Right renal pelvis (tissue), 4 donors: ENCODE measurements at places on chromosomes 13 and 19. TPM values are rescaled to one million over a fixed set of nuclear protein-coding genes. Genes with fewer than 3 reads are reported as not detected.

GRCh38 chr19:41353466-41354342 is at the start of gene TGFB1:
TGFB1 (minus strand) TSS chr19:41353922; CDS start chr19:41353044, 878 bp downstream.
- no peak for DNase-seq

- no peak for DNase-seq
Observed at GRCh38 chr13:30551189-30551588, 66.5 kb upstream of the USPL1 start.

The APLP1 gene
- polyA plus RNA-seq: 25.8 TPM

GRCh38 chr13:45055902-45056648 is 64.2 kb upstream of the GTF2F2 start:
- DNase-seq: no peak

DNA sequence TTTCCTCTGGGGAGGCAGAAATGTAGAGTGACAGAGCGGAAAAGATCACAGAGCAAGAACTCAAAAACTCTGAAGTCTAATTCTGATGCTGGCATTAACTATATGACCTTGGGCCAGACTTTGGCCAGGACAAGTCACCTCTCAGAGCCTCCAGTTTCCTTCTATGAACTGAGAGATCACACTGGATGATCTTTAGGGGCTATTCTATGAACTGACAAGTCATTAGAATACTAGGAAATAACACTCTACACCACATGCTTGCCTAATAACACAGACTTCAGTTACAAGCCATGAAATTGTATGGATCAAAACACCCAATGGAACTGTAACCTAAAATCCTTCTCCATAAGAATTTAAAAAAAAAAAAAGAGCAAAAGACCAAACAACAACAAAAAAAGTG is 16.9 kb downstream of the SLC25A30 start:
- DNase-seq: no peak

The CDX2 gene
- polyA plus RNA-seq: not detected

The PPP2R1A gene
- 532 TPM for polyA plus RNA-seq

DNA sequence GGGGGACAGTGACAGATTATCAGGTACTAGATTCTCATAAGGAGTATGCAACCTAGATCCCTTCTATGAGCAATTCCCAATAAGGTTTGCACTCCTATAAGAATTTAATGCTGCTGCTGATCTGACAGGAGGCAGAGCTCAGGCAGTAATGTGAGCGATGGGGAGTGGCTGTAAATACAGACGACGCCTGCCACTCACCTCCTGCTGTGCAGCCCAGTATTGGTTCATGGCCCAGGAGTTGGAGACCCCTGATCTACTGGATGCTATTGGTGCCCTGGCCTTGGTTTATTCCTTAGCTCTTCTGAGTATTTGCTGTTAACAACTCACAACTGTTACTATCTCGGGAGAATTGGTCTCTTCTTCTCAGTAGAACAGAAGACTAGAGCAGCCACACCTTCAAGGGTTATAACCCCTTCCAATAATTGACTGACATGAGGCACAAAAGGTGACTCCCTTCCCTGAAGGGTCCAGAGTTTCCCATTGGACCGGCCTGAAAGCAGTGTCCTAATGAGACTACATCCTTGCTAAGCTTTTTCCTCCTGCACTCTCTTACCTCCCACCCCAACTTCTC is 35.0 kb upstream of the RBM26 start:
- no peak for DNase-seq
